EH (cell line): ENCODE measurements at places on chromosomes 4 and X.
A peak's percentile ranks its signal among the peaks of the same experiment; 100 is the strongest.

DNA sequence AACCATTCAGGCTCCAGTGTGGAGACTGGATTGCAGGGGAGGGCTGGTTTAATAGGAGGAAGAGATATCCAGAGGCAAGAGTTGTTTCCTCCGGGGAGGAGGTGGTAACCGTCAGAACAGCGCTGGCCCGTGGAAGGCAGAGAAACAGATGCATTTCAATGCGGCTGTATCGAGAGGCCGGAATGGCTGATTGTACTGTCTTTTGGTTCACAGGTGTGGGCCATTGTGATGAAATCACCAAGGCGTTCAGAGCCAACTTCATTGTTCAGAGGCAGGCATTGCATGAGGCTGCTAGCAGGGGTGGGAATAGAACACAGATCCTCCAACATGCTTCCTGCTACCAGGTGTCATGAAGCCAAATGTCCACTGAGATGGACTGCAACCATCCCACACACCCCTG, 53.0 kb downstream of the SHOX start:
- no peak for DNase-seq

DNA sequence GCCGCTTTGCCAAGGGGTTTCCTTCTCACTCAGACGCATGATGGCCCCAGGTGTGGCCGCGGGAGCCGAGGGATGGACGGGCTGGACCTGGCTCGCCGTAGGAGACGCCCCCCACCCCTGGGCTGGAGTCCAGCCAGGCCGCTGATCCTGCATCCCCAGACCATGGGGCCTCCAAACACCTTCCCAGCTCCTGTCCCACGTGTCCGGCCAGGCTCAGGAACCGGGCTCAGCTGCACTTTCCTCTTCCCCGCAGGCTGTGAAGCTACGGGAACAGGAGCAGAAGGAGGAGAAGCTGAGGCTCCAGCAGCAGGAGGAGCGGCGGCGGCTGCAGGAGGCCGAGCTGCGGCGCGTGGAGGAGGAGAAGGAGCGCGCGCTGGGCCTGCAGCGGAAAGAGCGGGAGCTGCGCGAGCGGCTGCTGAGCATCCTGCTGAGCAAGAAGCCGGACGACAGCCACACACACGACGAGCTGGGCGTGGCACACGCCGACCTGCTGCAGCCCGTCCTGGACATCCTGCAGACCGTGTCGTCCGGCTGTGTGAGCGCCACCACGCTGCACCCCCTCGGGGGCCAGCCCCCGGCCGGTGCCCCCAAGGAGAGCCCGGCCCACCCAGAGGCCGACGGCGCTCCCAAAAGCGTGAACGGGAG, 9.1 kb downstream of the AKAP17A start:
- DNase-seq: no peak

GRCh38 chr4:161657616-161658015, 506.2 kb downstream of the FSTL5 start:
- no peak for DNase-seq

DNA sequence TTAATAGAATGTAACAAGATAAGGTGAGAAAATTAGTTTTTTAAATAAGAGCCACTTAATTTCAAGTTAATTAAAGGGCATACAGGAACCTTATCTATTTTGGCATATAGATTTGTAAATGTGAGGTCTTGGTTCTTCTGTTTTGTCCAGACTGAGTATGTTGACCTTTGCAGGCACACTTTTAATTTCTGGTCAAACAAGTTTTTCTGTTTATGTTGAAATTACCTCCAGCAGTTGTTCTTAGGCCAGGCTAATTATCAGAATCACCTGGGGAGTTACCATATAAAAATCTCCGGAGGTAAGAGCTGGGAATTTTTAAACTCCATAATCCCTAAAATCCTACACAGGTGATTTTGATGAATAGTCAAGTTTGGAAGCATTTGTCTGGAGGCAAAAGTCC, 227.4 kb upstream of the ANKRD50 start:
- DNase-seq: no peak

DNA sequence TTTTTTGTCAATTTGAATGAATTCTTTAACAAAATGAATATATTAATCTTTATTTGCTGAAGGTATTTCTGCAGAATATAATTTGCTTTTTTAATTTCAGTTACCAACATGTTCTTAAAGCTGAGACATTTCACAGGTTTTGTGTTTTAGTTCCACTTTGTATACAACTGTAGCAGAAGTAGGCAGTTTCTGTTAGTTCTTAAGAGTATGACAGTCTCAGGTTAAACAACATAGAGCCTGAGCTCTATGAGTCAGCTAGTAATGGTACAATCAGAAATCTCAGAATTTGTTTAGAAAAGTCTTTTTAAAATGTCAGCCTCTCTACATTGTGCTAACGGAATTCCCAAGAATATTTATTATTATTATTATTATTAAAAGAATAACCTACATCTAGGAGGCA, 50.4 kb downstream of the GSTCD start:
- no peak for DNase-seq

DNA sequence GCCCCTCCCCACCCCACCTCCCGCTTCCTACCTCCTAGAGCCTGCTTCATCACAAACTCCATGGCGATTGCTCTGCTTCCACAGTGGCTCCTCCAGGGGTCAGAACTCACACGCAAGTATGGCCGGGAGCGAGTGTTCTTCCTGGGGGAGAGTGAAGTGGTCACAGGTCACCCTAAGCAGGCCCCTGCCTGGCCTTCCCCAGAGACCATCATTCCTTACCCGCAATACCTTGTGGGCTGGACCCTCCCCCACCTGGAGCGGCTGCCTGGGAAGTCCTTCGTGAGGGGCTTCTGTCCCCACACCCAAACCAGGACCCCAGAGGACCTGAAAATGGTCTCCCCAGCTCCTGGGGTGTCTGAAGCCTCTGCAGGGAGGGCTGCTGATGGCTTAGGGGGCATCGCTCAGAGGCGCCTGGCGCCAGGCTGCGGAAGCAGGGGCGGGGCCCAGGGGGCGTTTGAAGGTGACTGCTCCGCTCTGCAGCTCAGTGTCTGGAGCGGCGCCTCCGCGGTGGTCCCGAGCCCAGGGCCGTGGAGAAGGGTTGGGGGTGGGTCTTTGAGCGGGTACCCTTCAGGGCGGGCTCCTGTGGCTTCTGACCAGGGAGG, 1.4 kb downstream of the CPLX1 start:
- peak; percentile 6 for DNase-seq

DNA sequence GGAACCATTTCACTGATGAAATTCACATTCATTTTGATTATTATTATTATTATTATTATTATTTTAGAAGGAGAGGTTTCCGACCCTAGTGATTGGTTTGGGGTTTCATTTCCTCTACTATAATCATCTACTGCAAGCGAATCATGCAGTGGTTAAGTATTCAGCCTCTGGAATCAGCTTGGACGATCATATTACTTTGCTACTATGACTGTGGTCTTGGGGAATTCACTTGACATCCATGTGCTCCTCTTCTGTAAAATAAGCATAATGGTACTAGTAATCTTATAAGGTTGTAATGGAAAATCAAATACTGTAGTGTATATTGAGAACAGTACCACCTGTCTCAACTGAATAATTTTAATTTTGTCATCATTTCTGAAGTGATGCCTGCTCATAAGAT, 132.1 kb upstream of the SLC4A4 start:
- DNase-seq: peak; percentile 86

DNA sequence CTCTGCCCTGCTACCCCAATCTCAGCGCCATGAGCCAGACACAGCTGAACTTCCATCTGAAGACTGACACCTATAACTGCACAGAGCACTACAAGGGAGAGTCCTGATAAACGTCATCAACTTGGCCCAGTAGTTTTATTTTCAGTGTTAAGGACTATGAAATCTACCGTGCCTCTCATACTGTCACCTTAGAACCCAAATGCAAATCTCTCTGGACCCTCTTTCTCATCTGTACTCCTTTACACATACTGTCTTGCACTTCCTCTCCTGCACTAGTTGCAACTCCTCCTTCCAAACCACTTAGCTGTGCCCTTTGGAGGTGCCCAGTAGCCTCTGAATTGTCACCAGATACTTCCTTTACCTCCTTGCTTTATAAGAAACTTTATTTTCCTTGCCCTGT, 420.2 kb upstream of the CNKSR2 start:
- DNase-seq: no peak

GRCh38 chr4:154416190-154416547, 75.4 kb downstream of the DCHS2 start:
- peak; percentile 3 for DNase-seq

GRCh38 chr4:181971973-181972372, 271.2 kb upstream of the TENM3 start:
- peak; percentile 51 for DNase-seq

DNA sequence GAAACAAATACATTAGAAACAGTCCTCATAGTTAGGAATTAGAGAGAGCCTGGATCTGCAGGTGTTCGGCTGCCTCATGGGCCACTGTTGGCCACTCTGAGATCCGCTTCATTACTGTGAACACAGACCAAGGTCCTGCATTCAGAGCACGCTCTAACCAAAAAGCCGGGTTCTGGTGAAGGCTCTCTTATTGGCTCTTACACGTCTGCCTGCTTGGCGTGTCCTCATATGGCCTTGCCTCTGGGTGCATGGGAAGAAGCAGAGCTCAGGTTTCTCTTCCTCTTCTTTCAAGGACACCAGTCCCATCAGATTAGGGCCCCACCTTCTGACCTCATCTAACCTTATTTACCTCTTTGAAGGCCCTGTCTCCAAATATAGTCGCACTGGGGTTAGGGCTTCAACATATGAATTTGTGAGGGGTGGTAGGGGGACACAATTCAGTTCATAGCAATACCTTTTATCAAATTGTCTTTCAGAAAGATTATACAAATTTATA, 37.1 kb upstream of the ELF2 start:
- peak; percentile 15 for DNase-seq

- no peak for DNase-seq
These were observed 535.5 kb downstream of the MID1IP1 start for GRCh38 chrX:39336671-39337311.

DNA sequence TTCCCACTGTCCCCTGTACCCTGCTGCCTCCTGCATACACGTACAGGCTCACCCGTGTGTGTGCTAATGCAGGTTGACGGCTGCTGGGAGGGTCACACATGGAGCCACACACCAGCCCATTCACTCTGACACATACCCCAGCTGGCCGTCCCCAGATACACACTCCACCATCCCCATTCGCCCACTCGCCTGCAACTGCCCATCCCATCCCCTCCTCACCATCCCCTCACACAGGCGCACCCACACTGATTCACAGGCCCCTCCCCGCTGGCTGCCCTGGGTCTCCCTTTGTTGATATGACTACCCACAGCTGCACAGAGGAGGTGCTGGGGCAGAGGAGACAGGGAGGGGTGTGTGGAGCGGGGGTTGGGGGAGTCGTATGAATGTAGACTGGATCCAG, 25.7 kb downstream of the PJA1 start:
- DNase-seq: no peak

DNA sequence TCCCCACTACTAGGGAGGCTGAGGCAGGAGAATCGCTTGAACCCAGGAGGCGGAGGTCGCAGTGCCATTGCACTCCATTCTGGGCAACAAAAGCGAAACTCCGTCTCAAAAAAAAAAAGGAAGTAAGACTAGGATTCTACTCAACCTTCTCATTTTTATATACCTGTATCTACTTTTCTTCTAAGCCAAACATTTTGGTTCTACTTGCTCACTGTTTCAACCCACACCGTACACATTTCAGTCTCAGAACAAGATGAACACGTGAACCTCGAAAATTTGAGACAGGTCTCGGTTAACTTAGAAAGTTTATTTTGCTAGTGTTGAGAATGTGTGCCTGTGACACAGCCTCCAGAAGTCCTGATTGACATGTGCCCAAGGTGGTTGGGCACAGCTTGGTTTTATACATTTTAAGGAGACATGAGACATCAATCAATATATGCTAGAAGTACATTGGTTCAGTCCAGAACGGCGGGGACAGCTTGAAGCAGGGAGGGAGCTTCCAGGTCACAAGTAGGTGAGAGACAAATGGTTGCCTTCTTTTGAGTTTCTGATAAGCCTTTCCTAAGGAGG, 3.7 kb downstream of the ADD1 start:
- DNase-seq: no peak

DNA sequence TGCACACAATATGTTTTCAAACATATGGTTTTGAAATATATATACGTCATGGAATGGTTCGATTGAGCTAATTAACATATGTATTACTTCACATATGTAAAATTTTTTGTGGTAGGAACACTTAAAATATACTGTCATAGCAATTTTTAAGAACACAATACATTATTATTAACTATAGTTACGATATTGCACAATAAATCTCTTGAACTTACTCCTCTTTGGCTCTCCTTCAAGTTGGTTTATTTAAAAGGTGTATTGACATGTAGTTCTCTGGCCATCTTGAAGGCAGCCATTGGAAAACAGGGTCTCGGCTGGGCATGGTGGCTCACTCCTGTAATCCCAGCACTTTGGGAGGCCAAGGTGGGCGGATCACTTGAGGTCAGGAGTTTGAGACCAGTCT, 53.8 kb downstream of the CASP3 start:
- DNase-seq: no peak

GRCh38 chrX:80335062-80335830, 85.0 kb upstream of the TENT5D start:
- no peak for DNase-seq

DNA sequence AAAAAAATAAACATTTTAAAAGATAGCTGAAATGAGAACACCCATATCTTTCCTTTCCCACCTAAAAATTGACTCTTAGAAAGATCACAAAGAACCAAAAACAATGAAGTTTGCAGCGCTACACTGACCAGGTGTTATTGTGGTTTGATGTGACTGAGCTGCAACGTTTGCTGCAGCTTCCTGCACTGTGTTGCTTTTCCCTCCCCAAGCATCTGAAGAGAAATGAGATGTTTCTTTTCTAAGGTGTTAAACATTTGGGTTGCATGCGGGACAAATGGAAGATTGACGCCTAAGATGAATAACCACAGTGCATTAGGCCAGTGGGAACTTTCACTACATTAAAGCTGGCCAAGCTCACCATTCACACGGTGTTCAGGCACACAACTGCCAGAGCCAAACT, 8.9 kb downstream of the LEF1 start:
- no peak for DNase-seq

DNA sequence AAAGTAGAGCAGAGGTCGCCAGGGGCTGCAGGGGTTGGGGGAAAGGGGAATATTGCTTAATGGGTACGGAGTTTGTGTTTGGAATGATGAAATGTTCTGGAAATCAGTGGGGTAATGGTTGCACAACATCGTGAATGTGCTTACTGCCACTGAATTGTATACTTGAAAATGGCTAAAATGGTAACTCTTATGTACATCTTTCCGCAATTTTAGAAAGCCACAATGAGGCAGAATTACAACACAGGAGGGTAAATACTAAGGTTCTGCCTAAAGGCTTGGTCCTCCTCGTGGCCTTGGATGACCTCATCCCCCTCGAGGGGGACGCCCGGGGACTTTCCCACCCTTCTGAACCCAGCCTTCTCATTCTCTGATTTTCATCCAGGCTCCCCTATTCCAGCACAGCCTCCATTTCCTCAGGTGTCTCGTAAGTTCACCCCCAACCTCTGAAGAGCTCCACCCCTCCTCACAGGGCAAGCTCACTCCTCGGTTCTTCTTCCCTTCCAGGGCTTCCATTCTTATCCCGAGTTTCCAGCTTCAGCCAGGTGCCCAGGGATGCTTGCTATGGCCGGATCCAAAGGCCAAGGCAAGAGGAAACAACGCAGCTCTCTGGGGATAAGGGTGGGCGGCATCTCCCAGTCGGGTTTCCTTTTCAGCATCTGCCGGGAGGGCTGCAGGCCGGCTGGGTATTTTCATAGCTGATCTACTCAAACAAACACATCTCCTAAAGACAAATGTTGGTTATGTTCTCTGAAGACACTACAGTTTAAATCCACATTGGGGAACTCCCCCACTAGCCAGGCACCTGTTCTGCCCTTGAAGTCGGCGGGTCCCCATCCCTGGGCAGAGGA, 71.3 kb upstream of the ACSL1 start:
- DNase-seq: no peak

- peak; percentile 61 for DNase-seq
These were observed 217.0 kb downstream of the RAB28 start for GRCh38 chr4:13267091-13267490.
